ENCODE measurements at places on chromosomes 7 and 10.

- no peak for DNase-seq
These were observed 103.7 kb downstream of the EBF3 start for GRCh38 chr10:129860396-129860795.

GRCh38 chr10:49090696-49091380 is 24.5 kb downstream of the VSTM4 start:
- DNase-seq = no peak

DNA sequence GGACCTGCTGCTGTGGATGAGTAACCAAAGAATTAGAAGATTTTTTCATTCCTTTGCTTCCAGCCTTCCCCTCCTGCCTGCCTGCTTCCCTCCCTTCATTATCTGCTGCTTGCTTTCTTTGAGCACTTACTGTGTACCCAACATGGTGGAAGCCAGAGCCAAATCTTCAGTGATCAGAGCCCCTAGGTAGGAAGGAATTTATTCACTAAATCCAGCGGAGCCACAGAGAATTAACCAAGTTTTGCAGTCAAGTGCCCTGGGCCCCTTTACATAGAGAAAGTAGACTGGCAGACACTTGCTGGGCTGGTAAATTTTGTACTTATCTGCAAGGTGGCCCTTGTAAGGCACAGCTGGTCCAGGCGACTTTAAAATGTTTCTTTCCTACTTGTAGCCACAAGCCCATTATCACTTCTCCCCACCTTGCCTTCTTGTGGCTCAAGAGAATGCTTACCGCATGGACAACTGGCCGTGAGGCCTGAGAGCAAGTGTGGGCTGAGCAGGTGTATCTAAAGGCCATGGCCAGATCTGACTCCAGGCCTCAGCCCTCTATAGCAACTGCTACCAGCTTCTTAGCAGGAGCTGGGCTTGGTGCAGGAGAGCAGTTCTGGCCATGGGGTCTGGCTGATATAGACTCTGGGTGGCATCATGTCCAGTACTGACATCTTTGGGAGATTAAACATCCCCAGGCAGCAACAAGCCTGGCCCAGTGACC is 11.1 kb downstream of the UNC5B start:
- DNase-seq = no peak

DNA sequence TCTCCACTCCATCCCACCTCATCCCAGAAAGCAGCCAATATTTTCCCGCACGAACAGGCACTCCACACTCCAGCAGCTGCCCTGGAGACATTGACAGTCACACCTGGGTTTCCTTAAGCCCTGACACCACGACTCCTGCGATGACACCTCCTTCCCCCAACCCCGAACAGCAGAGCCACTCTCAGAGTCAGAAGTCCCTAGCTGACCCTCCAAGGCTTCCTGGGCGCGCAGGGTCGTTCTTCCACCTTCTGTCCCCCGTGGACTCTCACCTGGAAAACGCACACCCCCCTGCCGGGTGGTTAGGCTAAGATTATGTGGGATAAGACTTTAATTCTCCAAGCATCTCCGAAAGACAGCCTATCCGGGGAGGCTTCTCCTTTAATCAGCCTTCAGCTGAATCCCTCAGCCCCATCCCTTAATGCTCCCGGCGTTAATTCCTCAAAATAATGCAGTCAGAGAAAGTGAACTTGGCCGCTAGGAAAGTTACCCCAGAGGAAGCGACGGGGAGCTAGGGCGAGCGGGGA is 1.1 kb downstream of the DENND11 start:
- DNase-seq = no peak

DNA sequence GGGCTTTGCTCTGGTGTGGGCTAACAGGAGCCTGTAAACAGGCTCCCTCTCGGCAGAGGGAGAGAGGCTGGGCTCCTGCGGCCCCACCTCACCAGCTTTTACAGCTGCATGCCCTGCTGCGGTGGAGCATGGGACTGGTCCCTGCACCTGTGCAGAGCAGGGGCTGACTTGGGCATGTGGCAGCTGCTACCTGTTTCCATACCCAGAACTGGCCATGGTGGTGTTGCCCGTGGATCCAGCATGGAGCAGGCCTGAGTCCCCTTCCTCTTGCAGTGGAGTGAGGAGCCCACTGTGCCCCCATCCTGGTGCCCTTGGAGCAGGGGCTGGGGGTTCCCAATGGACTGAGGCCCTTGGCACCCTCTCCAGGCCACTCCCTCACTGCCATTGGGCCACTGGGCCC is 91.9 kb upstream of the MGMT start:
- DNase-seq = no peak

DNA sequence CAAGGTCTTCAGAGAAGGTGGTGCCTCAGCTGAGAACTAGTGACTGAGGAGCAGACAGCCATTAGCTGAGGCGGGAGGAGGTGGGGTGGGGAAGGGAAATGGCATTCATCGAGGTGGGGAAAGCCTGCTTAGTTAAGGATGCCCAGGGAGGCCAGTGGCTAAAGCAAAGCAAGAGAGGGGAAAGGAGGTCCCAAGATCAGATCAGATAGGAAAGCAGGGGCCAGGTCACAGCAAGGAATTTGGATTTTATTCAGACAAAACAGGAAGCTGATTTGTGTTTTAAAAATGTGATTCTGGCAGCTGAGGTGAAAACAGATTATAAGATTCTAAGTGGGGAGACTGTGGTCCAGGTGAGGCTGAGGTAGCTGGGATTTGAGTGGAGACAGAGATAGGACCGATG is 45.8 kb downstream of the CNNM1 start:
- DNase-seq = no peak

- no peak for DNase-seq
These were observed 270.3 kb downstream of the WDR11 start for GRCh38 chr10:121121462-121121861.

- no peak for DNase-seq
These were observed 23.6 kb downstream of the FGFR2 start for GRCh38 chr10:121574519-121575166.

GRCh38 chr7:118918556-118918955 is 694.1 kb downstream of the ANKRD7 start:
- no peak for DNase-seq

DNA sequence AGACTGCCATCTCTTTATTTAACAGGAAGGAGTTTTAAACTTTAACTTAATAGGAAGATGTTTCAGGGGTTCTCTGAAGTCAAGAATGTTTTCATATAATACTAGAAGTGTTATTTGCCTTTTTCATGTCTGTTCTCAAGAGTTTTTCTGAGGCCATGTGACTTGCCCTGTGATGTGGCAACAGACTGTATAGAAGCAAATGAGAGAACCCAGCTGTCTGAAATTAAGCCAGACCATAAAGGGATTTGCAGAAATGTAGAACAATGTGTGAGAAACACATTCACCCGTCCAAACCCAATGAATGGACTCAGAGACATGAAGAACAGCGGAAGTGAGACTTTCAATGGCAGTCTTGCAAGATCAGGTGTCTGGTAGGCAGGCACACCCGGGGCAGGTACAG is 23.8 kb downstream of the MAPK8 start:
- no peak for DNase-seq

DNA sequence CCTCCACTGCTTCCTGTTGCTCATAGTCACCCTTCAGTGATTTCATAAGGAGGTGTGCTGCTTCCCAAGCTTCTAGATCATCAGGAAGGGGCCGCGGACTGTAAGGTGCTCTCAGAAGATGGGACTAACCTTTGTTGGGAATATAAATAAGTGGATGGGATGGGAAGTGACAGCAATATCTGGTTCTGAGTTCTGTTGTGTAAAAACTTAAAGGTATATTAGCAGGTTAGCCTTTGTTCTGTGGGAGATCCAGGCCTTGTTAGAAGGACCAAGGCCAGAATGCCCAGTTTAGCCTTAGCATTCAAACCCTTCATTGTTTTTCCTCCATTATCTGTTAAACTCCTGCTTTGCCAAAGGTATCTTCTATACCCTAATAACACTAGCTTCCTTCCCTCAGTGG is 12.4 kb downstream of the BUB3 start:
- DNase-seq = no peak

GRCh38 chr7:79664884-79665676 is 211.6 kb upstream of the MAGI2 start:
- DNase-seq = no peak

DNA sequence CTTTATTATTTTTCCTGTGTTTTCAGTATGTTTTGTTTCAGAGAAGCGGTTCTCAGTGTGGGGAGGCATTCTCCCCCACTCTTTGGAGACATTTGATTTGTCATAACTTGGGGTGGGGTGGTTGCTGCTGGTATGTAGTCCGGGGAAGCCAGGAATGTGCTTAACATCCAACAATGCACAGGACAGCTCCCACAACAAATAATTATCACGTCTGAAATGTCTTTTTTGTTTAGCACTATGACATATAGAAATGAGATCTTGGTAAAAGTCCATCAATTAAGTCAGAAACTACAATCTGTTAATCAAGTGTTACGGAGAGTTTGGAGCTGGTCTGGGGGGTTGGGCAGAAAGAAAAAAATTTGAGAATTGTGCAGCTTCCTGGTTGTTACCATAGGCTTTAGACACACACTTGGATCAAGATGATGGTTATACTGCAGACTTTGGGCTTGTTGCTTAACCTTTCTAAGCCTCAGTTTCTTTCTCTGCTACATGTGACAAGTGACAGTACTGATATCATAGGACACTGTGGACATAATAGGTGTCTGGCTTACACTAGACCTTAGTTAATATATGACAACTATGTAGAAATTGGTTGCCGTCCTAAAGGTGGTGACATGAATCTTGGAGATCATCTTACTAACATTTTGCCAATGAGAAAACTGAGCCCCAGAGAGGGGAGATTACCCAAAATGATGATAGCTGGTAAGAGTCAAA is 113.7 kb downstream of the LRMDA start:
- no peak for DNase-seq

Data from mucosa of gallbladder (tissue), 1 donor.